ENCODE measurements at places on chromosomes 5 and 9. TPM values are rescaled to one million over a fixed set of nuclear protein-coding genes. Genes with fewer than 3 reads are reported as not detected.

Gene ZFP2
- total RNA-seq = 2.9 TPM

Gene ADRB2
- total RNA-seq = 0.75 TPM

Gene SPATA31D4
- total RNA-seq = not detected

GRCh38 chr9:118223111-118223510, 518.9 kb downstream of the TLR4 start:
- no peak for DNase-seq

DNA sequence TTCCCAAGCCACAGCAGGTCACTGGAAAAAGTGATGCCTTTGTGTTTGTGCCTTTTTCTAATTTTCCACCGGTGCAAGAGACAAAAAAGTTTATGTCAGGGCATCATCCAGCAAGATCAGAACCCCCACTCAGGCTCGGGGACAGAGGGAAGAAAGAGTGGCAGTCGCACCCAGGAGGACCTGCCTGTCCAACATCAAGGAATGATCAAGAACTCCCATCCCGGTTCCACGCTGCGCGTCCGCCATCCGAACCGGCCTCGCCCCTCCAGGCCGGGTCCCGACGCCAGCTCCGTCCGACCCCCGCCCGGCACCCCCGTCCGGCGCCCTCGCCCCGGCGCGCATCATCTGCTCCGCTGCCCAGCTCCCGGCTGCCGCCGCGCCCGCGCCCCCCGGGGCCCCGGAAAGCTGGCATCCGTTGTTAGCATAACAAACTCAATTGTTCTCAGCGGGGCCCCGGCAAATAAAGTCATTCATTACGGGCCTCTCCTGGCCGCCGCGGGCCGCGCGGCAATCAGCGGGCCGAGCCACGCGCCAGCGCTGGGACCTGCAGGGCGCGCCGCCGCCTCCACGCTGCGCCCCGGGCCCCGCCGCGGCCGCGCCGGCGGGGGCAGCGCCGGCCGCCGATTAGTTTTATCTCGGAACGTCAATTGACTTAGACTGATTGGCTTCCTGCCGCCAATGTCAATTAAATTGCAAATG, 48.1 kb downstream of the PAX5 start:
- DNase-seq = no peak

GRCh38 chr5:54273715-54274114, 36.7 kb downstream of the ARL15 start:
- DNase-seq = no peak

GRCh38 chr9:105150991-105151685, 93.3 kb upstream of the SLC44A1 start:
- DNase-seq = peak; percentile 83

DNA sequence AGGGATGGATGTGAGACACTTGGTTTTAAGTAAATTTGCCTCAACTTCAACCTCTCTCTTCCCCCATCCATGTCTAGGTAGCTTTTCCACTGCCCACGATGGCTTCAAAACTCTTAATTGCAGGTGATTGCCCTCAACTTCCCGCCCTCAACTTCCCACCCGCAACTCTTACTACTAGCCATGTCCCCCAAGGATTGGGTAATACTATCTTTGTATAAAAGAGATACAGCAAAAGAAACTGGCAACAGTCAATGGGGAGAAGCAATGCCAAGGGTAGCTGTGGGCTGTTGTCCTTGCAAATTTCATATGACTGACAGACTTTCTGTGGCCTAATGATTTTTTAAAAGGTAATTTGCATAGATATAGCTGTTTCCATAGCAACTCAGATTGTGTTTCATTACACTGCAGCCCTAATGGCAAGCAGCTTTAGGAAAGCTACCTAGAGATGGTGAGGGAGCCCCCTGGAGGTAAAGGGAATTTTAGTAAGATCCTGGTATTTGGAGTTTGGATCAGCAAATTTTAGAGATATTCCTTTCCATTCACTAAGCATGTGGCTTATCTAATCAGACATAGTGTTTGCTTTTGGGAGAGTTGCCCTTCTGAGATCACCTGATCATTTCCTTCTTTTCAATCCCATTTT, 421.5 kb upstream of the DAP start:
- no peak for DNase-seq
